Eye (tissue), 1 donor: ENCODE measurements at places on chromosomes 3 and 15.

DNA sequence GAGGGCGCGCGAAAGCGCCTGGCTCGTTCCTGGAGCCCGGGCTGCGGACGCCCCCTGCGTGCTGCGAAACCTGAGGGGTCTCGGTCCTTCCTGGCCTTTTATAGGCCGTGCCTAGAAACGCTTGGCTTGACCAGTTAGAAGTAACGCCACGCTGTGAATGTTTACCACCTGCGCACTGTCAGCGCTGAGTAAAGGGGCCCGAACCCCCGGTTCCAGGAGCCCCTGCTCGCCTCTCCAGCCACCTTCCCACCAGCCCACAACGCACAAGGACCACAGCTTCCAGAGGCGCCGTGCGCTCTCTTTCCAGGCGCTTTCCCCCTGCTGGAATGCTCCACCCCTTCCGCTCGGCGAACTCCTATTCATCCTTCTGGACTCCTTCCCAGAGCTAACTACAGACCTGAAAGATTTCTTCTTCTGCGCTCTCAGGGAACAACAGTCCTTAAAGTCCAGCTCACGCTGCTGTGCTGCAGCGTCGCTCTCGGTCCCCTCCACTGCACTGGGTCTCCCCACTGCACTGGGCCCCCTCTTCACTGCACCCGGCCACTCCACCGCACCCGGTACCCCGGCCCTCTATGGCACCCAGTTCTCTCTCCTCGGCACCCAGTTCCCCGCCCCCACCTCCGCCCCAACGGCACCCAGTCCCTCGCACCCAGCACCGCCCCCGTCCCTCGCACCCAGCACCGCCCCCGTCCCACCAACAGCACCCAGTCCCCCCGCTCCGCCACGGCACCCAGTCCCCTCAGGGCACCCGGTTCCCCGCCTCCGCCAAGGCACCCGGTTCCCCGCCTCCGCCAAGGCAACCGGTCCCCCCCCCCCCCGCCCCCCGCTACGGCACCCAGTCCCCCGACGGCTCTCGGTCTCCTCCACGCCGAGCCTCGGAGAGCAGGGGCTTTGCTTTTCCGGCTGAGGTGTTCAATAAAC lies 69.8 kb downstream of the SQOR start:
- peak; percentile 51 for DNase-seq

DNA sequence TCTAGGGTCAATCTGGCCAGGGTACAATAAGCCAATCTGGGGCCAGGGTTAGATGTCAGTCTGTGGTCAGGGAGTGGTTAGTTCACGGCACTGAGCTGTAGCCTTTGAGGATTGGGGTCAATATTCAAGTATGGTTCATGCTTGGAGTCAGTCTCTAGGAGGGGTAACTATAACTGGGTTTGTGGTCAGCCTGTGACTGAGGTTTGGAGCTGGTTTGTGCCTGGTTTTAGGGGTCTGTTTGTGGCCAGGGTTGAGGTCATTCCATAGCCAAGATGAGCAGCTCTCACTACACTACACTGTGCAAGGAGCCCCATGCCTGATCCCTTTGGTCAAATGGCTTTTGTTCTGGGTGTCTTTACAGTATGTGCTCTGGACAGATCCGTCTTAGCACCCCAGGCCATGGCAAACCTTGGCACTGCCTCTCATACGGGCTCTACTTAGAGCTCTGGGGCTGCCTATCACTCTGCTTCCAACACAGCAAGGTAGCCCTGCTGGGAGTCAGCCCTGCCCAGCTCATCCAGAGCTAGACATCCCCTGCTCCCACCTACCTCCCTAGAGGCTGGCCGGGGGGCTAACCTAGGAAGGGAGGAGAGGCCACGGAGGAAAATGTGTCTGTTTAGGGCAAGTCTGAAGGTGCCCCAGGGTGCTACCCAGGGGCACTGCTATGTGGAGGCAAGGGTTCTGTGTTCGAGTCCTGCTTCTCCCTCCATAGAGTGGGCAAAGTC lies 63.3 kb upstream of the CORO2B start:
- no peak for DNase-seq

DNA sequence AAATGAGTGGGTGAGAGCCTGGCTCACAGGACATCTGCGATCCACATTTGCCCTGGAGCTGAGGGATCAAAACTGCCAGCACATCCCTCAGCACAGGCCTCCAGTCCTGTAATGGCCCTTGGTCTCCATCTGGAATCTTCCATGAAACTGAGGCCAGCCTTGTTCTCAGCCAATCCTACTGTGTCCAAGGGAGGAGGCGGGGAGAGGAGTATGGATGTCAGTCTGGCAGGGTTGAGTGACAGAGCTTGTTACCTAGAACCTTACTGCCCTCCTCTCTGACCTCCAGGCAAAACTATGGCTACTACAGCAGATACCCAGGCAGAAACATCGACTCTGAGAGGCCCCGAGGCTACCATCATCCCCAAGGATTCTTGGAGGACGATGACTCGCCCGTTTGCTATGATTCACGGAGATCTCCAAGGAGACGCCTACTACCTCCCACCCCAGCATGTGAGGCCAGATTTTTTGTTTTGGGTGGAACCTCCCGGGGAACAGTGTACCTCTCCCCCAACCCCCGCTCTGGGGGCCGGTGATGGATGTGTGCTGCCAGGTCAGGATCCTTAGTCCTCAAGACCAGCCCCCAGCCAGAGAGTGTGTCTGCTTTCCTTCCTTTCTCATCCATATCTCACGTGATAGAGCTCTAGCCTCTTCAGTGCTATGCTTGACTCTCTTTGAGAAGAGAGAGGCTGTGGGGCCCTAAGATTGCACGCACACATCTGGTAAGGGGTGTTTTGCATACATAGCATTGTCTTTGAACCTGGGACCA lies 41.3 kb downstream of the CHDH start:
- DNase-seq: no peak

DNA sequence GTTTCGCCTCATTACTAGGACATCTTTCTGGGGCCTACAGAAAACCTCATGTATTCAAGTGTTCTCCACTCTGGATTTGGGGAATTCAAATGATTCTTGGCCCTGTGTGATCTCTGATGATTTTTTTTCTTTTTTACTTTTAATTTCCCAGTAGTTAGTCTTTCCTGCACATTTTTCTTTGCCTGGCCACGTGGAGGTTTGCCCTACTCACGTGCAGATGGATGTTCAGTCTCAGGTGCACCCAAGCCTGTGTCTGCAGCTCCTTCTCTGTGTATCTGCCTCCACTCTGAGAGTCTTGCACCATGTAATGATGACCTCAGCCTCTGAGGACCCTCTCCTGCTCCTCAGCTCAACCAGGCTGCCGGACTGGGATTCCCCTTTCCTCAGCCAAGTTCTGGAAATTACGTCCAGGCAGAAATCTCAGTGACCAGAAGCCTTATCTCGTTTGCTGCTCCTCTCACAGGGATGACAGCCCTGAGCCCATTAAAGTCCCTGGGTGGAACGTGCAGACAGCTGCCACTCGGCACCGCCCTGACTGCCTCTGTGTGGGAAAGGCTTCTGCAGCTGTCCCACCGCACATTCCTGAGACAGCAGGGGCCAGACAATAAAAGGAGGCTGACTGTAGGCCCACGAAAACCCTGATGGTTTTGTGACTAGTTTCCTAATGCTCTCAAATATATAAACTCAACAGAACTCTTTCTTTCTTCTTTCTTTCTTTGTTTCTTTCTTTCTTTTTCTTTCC lies 31.4 kb upstream of the GABRB3 start:
- peak; percentile 33 for DNase-seq

GRCh38 chr15:85760531-85761371 lies 34.0 kb downstream of the KLHL25 start:
- no peak for DNase-seq

DNA sequence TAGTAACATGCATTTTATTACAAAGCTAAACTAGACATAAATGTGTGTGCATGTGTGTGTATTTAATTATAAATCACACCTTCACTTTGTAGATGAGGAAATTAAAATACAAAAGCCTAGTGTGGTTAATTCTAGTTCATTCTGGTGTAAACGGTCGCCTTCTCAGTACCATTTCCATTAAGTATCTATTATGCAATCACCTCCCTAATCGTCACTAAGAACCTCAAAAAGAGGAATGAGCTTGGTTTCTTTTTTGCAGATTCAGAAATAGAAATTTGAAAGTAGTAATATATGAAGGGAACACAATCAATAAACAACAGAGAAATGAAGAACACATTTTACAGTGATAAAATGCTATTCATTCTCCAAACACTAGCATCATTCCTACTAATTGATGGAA lies 233.2 kb downstream of the ZBBX start:
- DNase-seq: no peak

DNA sequence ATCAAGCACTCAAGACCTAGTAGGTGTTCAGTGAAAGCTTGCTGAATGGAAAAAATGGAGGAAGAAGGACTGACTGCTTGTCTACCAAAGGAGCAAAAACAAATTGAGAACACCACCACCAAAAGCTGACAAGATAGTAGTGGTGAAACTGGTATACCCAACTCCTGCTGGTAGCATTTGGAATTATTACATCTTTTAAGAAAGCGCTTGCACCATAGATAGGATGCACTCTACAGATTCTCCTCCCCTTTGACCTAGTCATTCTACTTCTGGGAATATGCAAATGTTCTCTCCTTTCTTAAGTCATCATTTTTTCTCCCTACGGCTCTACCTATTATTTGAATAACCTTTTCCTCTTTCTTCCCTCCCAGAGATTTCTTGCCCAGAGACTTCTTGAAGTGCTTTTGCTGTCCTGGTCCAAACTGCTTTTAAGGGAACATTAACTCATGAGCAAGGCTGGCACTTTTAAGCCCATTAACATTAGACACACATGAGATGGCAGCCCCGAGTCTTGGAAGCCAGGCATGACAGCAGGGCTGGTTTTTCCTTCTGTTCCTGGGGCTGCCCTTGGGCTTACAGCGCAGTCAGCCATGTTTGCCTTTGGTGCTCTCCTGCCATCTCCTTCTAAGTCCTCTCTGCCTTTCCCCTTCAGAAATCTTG lies 75.0 kb upstream of the TLE3 start:
- peak; percentile 65 for DNase-seq

GRCh38 chr3:46266598-46266997 lies 24.3 kb downstream of the CCR3 start:
- DNase-seq: no peak

DNA sequence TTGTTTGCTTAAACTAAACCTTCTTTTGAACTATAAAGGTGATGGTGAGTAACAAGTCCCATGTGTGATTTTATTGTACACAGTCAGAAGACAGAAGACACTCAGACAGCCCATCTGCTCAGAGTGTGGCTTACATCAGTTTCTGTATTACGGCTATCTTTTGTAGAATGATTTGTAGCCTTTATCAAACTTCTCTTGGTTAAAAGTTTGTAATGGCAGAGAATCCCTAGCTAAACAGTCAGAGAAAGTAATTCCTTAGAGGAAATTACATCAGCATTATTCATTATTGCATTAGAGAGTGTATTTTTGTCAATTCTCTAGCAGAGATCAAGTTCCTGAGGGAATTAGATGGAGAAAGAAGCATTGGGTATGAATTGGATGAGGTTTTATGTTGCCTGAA lies 500.8 kb downstream of the CNTN4 start:
- no peak for DNase-seq

- no peak for DNase-seq
Measured at GRCh38 chr3:173009410-173009809, 131.6 kb downstream of the SPATA16 start.

DNA sequence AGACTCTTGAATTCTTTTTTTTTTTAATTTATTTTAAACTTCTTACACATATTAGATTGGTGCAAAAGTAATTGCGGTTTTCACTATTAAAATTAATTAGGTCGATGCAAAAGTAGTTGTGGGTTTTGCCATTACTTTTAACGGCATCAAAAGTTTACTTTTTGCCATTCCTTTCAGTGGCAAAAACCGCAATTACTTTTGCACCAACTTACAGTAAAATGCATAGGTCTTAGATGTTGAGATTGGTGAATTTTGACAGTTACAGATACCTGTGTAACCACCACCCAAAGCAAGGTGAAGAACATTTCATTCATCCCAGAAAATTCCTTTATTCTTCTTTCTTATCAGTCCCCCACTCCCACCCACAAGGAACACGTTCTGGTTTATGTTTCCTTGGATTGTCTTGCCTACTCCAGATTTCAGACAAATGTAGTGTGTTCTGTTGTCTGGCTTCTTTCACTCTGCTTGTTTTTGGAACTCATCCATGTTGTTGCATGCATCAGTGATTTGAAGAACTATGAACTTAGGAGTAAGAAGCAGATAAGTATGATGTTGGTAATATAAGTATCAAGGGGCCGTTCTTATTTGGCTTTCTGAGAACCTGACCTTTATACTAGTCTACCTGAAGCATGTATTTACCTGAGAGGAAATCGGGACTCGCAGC lies 198.4 kb upstream of the UBE2E1 start:
- DNase-seq: no peak

- no peak for DNase-seq
Measured at GRCh38 chr3:111961461-111962164, 17.2 kb upstream of the ABHD10 start.

DNA sequence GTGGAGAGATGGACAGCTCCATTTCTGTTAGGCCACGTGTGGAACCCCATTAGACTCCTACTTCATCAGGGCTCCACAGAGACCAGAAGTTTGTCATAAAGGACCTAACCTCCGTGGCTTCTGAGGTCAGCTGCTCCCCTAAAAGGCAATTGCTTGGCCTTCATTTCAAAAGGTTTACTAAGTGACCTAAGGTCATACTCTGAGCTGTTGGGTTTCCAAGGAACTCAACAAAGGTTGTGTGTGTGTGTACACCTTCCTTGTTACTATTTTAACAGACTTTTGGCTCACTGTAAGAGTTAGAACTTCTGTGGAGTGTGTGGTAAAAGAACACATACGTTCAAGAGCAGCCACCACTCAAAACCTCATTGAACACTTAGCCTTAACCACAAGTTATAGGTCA lies 73.9 kb downstream of the SEC22A start:
- DNase-seq: no peak

GRCh38 chr3:57911593-57911992 lies 96.6 kb upstream of the FLNB start:
- no peak for DNase-seq

- DNase-seq: no peak
Measured at GRCh38 chr3:69388241-69388640, 2.4 kb upstream of the FRMD4B start.

GRCh38 chr3:34995796-34996430 lies 643.4 kb upstream of the ARPP21 start:
- no peak for DNase-seq

DNA sequence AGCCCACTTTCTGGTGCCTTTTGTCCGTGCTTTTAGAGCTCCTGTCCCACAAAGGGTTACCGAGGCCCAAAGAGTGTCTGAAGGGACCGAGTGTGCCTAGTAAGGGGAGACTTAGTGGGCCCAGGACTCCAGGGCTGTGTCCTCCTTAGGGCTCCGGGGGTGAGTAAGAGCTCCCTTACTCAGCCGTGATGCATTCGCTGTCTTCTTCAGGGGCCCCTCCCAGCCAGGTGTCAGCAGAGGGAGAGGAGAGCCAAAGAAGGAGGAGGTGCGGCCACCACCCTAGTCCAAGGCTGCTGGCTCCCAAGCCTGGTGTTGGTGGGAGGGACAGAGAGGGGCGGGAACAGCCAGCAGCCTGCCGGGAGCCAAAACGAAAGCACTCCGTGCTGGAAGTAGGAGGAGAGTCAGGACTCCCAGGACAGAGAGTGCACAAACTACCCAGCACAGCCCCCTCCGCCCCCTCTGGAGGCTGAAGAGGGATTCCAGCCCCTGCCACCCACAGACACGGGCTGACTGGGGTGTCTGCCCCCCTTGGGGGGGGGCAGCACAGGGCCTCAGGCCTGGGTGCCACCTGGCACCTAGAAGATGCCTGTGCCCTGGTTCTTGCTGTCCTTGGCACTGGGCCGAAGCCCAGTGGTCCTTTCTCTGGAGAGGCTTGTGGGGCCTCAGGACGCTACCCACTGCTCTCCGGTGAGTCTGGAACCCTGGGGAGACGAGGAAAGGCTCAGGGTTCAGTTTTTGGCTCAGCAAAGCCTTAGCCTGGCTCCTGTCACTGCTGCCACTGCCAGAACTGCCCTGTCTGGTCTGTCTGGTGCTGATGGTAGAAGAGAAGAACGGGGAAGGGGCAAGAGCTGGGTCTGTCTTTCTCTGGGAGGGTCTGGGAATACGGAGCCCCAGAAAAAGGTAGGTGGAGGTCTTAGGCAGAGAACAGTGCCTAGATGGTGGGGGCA lies at the start of gene IL17RC:
Gene IL17RC (plus strand): TSS at position 365 of the 947 bp plus-strand sequence. CDS start 218 bp downstream, at position 583.
- DNase-seq: peak; percentile 86
